ENCODE measurements at places on chromosomes 1 and 21.

GRCh38 chr1:23290836-23291565 lies 53.1 kb downstream of the HNRNPR start:
- DNase-seq, result no peak

DNA sequence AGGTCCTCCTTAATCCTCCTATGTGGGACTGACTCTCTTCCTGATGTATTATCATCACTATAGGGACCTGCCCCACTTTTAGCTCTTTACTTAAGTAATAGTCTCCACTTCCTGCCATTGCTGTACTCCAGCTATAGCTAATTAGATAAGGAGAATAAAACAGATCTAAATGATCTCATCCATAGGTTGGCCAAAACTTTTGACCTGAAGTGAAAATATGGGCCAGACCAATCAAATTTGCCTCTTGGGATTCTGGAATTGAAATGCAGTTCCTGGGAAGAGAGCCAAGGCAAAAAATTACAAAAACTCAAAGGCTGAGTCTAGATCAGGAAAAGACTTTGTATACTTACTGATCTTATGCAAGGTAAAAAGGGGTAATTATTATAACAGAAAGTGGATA lies 36.1 kb upstream of the PDE4B start:
- no peak for DNase-seq

GRCh38 chr1:179327679-179328078 lies 34.1 kb downstream of the SOAT1 start:
- DNase-seq, result no peak

DNA sequence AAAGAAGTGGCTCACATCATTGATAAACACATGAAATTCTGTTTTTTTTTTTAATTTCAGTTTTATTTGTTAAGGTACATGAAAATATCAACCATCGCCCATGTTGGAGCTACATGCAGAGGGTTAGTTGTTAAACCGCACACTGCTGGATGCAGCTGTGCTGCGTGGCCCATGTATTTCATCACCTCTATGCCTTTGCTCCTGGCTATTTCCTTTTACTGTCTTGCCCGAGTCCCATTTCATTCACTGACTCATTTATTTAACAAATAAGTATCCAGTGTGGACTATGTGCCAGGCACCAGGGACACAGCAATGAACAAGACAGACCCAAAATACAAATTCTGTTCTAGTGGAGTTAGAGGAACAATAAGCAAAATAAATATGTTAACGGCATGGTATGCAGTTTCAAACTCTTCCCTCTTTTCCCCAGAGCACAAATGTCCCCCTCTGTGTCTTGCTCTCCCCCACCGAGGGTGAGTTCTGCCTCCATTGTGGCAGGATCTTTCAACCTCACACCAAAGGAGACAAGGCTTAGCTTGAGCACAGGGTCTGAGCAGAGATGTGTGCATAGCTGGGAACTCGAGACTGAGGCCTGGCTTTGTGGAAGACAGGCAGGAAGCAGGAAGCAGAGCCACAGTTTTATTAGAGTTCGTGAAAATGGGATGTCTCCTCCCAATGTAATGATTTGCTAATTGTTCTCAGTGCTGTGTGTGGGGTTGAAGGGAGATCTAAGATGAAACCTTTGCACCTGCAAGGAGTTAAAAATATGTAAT lies 44.6 kb downstream of the MAN1C1 start:
- DNase-seq, result peak; percentile 4

- no peak for DNase-seq
Observed at GRCh38 chr21:42476388-42477331, 19.4 kb downstream of the RSPH1 start.

DNA sequence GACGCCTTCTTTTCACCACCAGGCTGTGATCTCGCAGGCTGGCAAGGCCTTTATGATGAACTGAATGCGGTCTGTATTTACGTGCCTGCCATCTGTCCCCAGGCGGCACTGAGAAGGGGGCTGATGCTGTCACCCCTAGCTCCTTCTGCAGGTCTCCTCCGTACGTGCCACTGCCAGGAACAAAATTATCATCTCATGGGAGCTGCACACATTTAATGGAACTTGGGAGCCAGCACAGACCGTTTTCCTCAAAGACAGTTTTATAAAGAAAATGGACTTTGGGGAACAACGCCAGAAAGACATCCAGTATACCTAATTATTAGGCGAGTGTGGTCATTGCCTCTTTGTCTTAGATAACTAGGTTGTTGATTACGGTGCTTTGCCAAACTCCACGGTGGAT lies 434.5 kb downstream of the KIF26B start:
- DNase-seq, result no peak

- no peak for DNase-seq
Observed at GRCh38 chr21:45552696-45553391, 10.6 kb upstream of the SLC19A1 start.

DNA sequence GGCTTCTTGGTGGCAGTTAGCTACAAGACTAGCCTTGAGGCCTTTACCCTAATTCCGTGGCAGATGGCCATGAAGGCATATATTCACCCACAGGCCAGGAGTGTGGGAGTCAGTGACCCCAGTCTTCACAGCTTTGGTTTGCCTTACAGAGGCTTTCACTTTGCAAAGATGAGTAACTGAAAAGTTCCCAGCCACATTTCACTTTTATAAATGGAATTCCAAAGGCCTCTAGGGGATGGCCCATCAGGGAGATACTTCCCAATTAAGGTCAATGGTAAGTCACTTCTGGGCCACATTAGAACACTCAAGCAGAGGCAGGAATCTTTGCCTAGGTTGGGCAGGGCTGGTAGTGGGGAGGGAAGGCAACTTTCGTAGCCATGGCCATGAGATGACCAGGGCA lies 13.1 kb upstream of the HEYL start:
- no peak for DNase-seq

DNA sequence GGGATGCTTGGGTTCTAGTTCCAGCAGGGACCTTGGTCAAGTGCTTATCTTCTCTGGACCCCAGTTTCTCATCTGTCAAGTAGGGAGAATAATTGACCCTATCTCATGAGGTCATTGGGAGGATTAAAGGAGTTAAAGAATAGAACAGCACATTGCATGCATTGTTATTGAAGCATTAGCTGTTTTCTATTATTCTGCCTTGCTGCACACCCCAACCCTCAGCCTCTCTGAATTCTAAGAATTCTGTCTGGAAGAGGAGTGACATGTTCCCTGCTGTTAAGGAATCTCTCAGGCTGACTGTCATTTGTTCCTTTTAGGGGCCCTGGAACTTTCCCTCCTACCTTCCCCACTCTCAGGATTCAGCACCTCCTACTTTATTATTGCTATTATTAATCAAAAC lies 73.9 kb downstream of the NENF start:
- no peak for DNase-seq

DNA sequence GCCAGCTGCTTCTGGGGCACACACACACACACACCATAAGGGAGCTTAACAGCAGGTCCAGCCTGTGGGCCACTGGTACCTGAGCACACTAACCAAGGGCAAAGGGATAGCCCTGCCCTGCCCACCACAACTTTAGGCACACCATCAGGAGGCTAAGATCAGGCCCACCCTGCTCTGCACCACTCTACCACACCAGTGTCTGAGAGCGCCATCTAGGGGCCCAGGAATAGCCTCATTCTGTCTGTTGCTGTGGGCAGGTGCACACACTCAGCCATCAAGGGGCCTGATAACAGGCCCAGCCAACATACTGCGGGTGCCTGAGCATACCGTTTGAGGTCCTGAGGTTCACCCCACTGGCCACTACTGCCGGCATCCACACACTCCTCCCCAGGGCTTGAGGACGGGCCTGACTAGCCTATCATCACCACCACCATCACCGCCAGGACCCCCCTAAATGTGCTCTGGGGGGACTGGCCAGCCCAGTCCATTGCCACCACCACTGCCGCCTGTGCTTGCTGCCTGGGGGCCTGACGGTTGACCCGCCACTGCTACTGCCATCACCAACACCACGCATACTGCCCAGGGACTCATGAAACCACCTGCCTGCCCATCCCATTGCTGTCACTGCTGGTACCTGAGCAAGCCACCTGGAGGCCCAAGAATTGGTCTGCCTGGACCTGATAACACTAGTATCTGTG lies 31.3 kb downstream of the NSL1 start:
- peak; percentile 30 for DNase-seq

DNA sequence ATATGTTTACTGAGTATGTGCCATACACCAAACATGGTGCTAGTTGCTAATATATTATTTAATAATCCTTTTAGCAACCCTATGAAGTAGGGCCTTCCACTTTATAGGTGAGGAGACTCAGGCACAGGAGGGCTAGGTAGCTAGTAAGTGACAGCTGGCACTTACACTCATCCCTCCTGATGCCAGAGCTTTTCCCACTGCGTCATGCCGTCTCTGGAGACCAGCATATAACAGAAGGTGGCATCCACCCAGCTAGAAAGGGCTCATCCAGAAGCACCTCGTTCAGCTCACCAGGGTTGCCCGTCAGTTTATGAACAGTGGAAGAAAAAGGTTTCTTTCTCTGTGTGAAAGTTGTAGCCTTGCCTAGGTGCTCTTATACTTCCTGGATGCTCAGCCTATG lies 108.9 kb downstream of the NOS1AP start:
- peak; percentile 39 for DNase-seq

GRCh38 chr1:2380816-2381591 lies 10.3 kb downstream of the MORN1 start:
- DNase-seq, result no peak

DNA sequence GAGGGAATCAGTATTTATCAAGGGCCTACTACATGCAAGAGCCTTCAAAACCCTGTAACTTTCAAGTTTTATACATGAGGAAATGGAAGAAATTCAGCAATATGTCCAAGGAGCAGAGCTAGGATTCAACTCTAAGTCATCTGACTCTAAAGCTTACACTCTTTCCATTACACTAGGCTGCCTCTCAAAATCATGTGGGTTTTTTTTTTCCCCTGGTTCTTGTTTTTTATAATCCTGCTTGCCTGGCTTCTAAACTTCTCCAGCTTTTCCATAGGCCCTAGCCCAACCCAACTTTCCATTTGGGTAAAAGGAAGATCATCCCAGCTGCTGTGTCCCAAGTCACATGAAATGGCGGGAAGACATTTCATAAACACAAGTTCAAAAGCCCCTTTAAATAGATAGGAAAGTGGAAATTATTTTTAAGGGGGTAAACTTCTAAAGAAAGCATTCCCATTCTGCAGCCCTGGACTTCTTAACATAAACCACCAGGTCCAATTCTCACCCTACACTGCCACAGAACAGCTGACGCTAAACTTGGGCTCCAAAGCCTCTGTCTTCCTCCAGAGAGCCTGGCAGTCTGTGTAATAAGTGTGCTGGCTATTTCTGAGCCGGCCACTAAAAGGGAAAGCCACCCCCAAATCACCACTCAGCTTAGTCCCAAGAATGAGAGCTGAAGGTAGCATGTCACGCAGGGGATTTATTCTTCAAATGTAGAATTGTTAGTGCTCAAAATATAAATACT lies 46.9 kb downstream of the ITPKB start:
- DNase-seq, result no peak

DNA sequence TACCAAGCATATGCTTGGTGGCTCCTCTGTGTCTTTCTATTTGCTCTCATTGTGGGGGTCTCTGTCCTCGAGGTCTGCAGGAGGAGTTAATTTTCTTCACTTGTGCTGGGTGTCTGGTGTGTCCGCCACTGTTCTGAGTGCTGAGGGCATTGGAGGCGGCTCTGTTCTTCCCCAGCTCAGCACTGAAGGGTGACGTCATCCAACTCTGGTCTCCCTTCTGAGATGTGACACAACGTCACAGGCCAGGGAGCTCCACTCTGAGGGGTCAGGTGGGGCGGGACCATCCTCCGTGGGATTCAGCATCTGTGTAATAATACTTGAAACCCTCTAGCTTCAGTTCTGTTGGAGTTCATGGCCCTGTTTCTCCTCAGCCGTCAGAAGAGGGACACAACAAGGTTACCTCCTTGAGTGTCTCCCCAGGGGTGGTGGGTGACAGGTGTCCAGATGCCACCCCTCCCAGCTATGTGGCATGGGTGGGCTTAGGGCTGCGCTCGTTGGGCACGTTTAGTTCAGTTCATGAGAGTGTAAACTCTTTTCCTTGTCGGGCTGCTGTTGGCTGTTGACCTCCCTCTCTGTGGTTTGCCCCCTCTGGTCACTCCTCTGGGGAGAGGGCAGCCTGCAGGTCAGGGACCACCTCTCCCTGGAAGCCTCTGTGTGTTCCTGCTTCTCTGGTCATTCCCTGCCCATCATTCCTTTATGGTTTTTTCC lies 3.1 kb downstream of the IBA57 start:
- no peak for DNase-seq

DNA sequence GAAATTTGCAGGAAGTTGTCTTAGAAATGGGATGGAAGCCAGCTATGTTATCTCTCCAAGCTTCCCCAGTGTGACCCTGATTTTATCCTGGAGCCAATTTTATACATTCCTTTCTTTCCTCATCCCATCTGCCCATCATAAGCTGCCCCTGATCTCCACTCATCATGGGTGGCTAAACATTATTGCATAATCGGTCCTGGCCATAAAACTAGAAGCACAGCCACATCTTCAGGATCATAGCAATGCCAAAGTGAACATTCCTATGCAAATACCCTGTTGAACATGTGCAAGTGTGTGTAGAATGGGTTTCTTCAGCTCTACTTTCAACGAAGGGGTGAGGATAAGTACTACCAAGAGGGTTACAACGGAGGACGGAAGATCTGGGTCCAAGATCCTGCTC lies 50.6 kb upstream of the COG2 start:
- no peak for DNase-seq

- DNase-seq, result no peak
Observed at GRCh38 chr1:242586360-242586680, 61.8 kb upstream of the PLD5 start.

GRCh38 chr1:186307445-186307844 lies 67.6 kb downstream of the TPR start:
- no peak for DNase-seq

DNA sequence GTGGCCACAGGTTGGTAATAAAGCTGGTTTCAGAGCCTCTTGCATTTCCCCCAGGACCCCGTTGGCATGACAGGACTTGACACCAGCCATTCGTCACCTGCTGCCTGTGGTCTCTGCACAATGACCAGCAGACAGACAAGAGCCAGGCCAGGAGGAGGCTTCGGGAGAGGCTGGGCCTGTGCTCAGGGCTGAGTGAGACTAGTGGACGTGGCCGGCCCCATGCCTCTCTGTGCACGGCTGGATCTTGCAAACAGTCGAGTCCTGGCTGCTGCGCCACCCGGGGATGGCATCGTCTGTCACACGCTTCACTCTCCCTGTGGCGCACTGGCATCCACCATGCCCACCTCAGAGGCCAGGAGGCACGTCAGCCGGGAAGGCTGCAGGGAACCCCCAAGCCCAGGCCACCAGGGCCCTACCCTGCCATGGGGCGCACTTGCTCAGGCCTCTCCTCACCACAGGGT lies 177.4 kb upstream of the ARHGEF16 start:
- no peak for DNase-seq

GRCh38 chr1:175073061-175073460 lies 5.4 kb downstream of the TNN start:
- no peak for DNase-seq

DNA sequence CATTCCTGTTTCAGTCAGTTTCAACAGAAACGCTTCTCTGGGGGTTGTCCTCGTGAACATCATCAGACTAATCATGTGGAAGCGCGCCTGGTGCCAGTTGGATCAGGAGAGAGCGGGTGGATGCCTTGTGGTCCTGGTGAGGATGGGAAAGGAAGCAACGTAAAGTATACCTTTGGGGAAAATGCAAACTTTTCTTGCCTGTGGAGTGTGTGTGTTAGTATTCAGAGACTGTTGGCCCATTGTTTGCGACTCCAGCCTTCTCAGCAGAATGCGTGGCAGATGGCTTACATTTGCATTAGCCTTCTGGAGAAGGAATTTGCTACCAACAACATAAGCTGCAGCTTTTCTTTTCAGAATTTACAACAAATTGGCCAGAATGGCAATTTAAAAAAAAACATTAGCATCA lies 173.9 kb downstream of the RWDD3 start:
- DNase-seq, result no peak
